ENCODE measurements at places on chromosomes 5 and 9.

DNA sequence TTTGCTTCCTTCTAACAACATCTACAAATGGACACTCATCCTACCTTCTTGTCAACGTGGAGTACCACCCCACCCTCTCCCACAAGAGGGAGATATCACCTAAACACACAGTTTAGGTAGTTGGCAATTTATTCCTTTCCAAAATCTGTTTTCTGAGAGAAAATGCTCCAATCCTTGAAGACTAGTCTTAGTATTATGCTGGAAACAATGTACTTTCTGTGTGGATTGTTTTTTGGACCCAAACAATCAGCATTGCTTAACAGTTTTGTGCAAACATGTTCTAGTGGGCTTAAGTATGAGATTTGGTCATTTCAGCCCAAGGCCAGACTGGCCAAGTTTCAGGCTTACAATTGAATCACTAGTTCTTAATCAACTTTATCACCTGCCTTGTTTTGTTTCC is 359.1 kb downstream of the ARHGEF28 start:
- DNase-seq, result peak; percentile 7

DNA sequence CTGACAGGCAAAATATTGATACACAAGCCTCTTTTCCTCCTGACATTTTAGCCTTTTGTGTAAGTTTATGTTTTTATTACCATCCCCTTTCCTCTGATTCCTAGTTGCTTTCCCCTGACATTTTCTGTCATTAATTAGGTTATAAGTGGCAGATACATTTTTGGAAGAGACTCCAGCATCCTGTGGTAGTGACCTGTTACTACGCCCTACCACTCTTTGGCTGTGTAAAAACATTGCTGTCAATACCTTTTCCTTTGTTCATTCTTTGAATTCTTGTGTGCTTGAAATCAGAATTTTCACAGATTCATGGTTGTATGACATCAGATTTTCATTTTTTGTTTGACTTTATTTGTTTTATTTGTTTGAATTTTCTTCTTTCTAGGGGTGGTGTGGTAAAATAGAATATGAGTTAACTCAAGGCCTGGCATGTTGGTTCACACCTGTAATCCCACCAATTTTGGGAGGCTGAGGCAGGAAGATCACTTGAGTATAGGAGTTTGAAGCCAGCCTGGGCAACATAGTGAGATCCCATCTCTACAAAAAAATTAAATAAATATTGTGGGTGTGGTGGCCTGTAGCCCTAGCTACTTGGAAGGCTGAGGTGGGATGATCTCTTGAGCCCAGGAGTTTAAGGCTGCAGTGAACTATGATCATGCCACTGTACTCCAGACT is 43.4 kb downstream of the UBE2R2 start:
- DNase-seq, result no peak

GRCh38 chr5:14449052-14449661 is 132.4 kb upstream of the OTULINL start:
- DNase-seq, result no peak

DNA sequence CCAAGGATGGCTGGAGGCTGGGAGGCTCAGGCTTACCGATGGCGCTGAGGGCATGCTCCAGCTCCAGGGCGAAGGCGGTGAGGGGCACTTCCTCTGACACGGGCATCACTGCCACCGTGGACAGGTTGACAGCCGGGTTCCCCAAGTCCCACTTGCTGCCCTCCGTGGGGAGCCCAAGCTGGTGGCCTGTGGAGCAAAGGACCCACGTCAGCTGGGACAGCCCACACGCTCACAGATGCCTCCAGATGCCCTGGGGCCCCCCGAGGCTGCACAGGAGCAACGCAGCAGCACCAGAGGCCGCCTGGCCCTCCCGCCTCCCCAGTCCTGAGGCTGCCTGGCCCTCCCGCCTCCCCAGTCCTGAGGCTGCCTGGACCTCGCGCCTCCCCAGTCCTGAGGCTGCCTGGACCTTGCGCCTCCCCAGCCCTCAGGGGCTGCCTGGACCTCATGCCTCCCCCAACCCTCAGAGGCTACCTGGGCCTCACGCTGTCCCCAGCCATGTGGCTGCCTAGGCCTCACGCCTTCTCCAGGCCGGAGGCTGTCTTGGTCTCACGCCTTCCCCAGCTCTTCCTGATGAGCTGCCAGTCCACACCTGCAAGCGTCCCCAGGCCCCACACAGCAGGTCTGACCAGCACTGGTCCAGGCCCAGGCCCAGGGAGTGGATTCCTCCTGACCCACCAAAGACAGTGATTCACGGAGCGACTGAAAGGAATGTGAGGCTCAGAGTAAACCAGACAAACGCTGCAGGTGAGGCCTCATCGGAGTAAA is 25.6 kb upstream of the NSMF start:
- no peak for DNase-seq

GRCh38 chr5:176350416-176350815 is 11.1 kb downstream of the KIAA1191 start:
- no peak for DNase-seq

DNA sequence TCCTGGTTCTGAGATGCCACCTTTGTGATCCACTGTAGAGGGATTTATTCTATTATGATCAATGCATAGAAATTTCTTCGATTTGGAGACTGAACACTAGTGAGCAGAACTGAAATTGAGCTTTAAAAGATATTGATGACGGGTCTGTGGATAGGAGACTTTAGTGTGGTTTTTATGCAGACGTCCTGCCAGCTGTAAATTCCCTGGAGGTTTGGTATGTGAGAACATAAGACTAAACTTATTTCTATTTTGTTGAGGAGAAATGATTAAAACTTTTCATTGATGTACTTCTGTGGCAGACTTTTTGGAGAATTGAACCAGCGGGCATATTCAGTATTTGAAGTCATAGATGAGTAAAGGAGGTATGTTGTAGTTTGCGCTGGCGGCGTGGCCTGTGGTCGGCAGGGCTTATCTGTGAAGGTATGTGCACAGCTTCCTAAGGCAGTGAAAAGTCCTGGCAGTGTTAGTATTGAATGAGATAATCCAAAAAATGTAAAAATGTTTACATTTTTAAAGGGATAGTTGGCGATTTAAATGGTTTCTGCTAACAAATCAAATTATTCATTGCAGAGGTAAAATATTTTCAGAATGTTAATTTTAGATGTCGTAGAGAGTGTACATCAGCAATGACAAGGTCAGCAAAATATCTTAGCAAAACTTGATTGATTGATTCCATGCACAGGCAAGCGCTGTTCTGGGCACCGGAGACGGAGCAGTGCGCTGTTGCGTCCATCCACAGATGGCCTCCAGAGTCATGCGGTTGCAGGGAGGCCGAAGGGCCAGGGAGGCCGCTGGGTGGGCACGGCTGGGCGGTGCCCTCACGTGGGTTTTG is 20.4 kb downstream of the TENT4A start:
- no peak for DNase-seq

DNA sequence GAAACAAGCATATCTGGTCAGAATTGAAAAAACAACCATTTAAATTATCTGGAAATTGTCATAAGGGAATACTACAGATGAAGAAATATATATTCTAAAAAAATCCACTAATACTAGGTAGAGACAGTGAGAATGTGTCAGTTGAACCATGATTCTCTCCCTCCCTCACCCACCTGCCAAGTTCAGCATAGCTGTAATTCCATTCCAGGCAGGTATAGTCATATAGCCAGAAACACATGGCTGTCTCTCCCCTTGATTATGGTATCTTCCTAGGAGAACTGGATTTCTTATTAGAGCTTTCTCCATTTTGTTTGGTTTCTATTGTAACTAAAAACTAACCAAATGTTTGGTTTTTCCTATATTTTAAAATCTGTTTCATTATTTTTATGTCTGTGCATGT is 509.2 kb downstream of the CDH10 start:
- no peak for DNase-seq

DNA sequence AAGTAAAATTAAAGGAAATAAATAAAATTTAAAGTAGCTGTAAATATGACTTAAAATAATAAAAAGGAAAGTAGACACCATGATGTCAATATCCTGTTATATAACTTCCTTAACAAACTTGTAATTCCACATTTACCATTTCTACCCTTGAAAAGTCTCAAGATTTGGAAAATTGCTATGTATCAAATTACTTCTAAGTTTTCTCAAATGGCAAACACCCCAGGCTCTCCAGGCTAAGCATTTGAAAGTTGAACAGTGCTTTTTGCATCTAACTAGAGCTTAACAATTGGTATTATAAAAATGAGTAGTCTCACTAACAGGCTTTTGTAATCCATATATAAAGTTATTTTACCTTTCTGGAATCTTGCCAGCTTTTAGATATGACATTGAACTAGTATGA is 41.5 kb upstream of the MACIR start:
- no peak for DNase-seq

GRCh38 chr9:89933578-89933977 is 328.8 kb downstream of the GADD45G start:
- DNase-seq, result no peak

GRCh38 chr5:6873359-6873758 is 160.1 kb downstream of the TENT4A start:
- DNase-seq, result no peak

DNA sequence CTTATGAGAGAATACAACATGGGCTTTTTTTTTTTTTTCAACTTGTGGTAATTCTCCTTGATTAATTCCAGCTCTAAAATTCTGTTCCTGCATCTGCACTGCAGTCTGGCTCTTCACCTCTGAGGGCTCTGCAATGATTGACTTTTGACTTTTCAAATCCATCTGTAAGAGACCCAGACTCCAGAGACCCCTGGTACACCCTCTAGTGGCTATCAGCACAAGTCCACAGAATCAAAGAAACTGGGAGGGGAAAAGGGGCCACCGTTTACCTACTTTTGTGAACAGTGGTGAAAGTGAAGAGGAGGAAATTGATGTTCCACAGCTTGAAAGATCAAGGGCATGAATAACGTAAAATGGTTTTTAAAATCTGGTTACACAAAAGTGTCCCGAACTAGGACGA is 151.6 kb downstream of the SLIT3 start:
- DNase-seq, result no peak

- no peak for DNase-seq
Measured at GRCh38 chr9:92564504-92564903, 28.7 kb upstream of the ECM2 start.

- DNase-seq, result no peak
Measured at GRCh38 chr9:38254151-38254550, 138.4 kb upstream of the ALDH1B1 start.

DNA sequence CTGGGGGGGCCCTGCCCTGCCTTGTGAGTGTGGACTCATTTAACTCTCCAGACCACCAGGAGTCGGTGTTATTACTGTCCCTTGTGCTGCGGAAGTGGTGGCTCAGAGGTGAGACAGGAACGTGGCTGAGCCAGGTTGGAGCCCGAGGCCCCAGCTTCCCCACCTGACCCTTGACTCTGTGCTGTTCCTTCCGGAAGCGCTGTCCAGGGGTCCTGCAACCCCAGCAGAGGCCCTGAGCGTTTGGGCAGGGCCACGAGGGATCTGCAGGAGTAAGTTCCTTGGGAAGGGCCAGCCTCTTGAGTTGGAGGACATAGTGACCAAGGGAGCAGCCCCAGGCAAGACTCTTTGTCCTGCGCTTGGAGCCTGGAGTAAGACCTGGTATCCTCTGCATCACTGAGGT is 99.6 kb downstream of the RXRA start:
- DNase-seq, result no peak

DNA sequence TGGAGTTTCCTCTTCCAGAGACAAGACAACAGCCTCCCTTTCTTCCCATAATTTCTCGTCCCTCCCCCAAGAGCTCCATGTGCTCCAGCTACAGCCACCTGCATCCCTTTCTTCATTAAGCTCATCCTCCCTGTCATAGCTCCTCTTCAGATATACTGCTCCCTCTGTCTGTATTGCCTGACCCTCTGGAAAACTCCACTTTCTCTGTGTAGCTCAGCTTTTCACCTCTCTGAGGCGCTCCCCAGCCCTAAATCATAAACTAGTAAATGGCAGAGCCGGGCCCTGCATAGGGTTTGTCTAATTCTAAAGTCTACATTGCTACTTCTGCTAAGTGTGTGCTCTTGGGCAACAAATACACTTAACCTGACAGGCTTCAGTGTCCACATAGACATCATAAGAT is 8.8 kb upstream of the PLIN2 start:
- no peak for DNase-seq

GRCh38 chr5:88882276-88883038 is 527 bp downstream of the MEF2C start:
- DNase-seq, result no peak

- no peak for DNase-seq
Measured at GRCh38 chr5:180187767-180188166, 21.2 kb downstream of the RASGEF1C start.

DNA sequence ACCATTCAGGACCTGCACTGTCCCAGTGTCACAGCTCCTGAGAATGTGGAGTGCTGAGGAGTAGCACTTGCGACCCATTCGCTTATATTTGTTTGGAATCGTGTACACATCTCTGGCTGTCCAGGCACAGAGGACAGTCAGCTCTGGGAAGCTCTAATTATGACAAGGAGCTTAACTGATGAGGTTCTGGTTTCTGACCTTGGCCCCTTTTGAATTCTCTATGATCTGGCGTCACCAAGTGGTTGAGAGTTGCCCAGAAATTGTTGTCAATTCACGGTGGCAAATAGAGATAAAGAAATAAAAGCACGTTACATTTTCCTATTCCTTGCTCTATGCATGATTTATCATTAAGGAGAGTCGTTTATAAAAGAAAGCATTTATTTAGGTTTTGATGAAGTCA is 34.9 kb upstream of the LECT2 start:
- DNase-seq, result no peak

GRCh38 chr5:78544561-78545201 is 103.9 kb downstream of the LHFPL2 start:
- DNase-seq, result no peak

GRCh38 chr9:120393386-120394057 is 186.4 kb downstream of the CDK5RAP2 start:
- DNase-seq, result no peak

GRCh38 chr5:124895236-124895635 is 148.8 kb upstream of the ZNF608 start:
- DNase-seq, result no peak

DNA sequence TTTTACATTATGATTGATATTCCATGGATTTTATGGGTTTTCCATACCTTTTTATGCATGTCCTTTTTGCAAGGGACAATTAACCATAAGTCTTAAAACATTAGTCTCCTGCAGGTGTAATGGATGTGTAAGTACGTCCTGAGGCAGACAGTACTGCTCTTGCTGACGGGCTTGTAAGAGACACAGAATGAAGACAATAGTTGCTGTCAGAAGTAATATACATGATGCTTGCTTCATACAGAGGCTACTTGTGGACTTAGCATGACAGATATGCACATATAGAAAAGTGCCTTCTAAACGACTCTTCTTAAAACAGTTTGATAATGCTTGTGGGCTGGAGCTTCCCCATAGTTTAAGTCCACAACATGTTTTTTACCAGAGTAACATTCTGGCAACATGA is 182.7 kb downstream of the SPATA31D1 start:
- no peak for DNase-seq

GRCh38 chr5:369151-369868 is 47.8 kb downstream of the AHRR start:
- DNase-seq, result no peak

GRCh38 chr5:27241564-27242257 is 203.3 kb upstream of the CDH9 start:
- no peak for DNase-seq

GRCh38 chr9:98187926-98188325 is 4.5 kb downstream of the CORO2A start:
- DNase-seq, result no peak
